Body of pancreas (tissue), 4 donors: ENCODE measurements at places on chromosomes 12 and 14.

DNA sequence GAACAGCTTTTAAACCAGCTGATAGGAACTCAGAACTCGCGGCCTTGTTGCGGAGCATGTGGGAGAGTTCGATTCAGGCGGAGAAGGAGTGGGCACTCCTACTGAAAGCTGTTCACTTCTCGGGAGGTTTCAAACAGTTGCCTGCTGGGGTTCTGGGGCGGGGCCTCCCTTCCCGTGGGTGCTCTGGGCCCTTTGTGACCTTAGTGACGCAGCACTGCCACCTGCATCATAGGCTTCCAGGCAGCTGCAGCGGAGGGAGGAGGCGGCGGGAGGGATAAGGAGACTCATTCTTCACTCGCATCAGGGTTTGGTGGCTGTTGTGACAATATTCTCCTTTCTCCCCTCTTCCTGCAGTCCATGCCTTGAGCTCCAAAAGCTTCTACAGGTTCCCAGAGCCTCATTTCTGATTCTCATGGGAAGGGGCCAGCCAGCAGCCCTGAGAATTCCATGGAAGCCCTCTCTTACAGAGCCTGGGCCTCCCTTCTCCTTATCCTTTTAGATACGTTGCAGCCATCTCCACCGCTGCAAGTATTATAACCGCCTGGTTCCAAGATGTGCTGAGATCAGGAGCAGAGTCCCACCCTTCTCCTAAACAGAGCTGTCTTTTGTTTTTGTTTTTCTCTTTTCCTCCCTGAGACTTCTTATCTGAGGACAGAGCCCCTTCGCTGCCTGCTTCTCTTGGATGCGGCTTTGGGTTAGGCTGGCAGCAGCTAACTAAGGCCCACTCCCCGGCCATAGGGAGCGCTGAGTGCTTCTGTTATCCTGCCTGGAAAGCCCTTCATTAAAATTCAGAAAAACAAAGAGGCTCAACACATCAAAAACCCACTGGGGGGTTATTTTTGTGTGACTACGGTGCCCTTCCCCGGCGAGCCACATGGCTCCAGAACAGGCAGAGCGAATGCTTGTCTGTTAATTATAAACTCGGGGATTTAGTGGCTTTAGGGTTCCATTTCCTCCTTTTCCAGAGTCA, 67.6 kb upstream of the GPATCH2L start:
- DNase-seq, result no peak

DNA sequence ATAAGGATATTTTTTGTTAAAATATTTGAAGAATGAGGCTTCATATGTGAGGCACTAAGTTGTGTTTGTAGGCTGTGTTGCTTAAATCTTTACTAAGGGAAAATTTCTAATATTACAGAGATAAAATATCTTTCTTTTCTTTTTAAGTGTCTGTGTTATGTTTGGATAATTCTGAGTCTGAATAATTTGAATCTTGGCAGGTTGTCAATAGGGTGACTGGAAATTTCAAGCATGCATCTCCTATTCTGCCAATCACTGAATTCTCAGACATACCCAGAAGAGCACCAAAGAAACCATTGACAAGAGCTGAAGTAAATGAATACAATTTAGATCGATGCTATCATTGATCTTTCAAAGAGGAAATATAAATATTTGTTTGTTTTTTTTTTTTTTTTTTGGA, 29.4 kb downstream of the TMPO start:
- DNase-seq, result no peak

- no peak for DNase-seq
Measured at GRCh38 chr12:20631711-20632110, 63.4 kb upstream of the SLCO1C1 start.

GRCh38 chr12:58757422-58757821, 162.9 kb downstream of the LRIG3 start:
- DNase-seq, result no peak

DNA sequence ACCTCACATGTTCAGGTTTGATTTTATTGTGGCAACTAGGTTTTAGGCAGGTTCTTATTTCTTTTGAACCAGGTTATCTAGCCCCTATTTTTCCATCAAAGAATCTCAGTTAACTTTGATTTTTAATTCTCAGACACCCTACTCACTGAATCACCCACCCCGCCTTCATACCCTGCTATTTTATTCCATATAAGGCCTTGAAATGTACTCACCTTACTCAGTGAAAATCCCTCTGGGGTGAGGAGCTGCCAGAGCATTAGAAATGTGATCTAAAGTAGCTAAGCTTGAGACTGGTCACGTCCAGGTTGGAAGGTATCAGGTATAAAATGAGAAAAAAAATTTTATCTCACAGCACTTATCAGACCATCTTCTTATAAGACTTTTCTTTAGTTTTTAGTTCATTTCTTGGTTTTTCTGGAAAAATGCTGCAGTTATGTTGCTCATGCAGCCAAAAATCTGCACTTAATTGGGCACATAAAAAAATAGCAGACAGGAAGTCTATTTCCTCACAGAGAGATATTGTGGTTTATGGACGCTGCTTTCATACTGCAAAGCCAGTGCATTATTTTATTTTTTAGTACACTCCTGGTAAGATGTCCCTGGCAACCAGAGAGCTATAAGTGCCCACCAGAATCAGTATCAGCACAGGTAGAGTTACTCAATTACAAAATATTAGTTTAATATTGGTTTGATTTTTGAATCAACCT, 101.5 kb upstream of the CCDC91 start:
- DNase-seq, result no peak

- DNase-seq, result no peak
Measured at GRCh38 chr12:120960657-120961056, 17.7 kb upstream of the HNF1A start.

- DNase-seq, result peak; percentile 91
Measured at GRCh38 chr12:47377414-47378221, 297.9 kb upstream of the AMIGO2 start.

DNA sequence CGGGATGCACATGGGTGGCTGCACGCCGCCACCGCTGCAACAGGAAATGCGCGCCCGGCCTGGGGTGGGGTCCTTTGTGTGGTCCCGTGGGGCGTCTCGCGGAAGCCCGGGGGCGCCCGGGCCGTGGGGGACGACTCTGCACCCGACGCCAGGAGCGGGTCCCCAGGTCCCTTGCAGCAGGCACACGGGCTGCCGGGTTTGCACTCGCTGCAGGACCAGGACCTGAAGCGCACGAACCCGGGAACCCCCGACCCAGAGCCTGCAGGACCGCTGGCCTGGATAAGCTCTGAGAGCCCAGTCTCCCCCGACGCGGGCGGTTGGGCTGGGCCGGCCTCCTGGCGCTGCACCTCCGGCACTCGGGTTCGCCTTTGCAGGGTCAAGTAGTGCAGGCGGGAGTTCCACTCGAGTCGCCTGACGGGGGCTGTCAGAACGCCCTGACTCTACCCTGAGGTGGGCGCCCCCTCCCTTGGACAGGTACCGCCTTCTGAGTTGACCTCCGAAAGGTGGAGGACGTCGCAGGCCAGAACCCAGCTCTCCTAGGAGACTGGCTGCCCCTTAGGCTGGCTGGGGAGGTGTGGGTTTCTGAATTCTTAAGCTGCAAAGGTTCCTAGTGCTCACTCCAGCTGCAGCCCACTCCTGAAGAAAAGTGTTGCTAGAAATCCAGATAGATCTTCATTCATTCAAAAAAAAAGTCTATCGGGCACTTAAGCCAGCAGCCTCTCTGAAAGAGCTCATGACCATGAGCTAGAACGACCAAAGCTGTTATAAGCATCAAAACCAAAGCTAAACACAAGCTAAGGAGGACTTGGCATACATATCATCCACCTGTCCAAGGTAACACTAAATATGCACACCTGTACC, 68.0 kb downstream of the RNF34 start:
- peak; percentile 42 for DNase-seq

GRCh38 chr14:90519262-90519920, 122.6 kb downstream of the CALM1 start:
- DNase-seq, result no peak

- no peak for DNase-seq
Measured at GRCh38 chr12:66052988-66053615, 77.4 kb downstream of the LLPH start.

DNA sequence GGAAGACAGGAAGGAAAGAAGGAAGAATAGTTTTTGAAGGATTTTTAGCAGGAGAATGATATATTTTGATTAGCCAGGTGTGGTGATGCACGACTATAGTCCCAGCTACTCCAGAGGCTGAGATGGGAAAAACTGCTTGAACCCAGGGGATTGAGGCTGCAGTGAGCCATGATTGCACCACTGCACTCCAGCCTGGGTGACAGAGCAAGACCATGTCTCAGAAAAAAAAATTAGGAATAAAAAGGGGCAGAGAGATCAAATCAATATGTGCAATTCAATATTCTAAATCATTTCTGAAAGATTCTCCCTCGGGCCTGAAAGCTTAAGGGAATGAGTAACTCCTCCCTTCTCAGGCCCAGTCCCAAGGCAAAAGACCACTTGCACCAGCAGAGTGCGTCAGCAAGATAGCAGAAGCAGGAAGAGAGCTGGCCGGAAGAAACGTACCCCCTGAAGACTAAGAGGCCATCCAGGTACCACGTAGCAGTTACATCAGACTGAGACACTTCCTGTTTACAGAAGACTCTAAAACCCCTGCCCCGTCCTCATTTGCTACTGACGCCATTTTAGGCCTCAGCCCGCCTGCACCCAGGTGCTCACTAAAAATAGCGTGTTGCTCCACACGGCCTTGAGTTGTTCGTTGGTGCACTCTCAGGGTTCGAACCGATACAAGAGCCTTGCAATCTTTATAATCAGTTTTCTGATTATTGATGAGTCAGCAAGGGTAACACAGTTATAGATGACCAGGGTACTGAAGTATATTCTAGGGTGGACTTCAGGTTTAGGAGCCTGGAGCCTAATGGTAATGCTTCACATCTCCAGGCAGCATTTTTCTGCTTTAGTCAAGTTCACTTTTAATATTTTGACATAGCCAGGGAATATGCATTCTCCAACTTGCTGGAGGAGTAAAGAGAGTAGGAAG, 57.7 kb upstream of the CSRP2 start:
- DNase-seq, result no peak

- peak; percentile 80 for DNase-seq
Measured at GRCh38 chr14:32939254-32940065, 781 bp downstream of the NPAS3 start.

DNA sequence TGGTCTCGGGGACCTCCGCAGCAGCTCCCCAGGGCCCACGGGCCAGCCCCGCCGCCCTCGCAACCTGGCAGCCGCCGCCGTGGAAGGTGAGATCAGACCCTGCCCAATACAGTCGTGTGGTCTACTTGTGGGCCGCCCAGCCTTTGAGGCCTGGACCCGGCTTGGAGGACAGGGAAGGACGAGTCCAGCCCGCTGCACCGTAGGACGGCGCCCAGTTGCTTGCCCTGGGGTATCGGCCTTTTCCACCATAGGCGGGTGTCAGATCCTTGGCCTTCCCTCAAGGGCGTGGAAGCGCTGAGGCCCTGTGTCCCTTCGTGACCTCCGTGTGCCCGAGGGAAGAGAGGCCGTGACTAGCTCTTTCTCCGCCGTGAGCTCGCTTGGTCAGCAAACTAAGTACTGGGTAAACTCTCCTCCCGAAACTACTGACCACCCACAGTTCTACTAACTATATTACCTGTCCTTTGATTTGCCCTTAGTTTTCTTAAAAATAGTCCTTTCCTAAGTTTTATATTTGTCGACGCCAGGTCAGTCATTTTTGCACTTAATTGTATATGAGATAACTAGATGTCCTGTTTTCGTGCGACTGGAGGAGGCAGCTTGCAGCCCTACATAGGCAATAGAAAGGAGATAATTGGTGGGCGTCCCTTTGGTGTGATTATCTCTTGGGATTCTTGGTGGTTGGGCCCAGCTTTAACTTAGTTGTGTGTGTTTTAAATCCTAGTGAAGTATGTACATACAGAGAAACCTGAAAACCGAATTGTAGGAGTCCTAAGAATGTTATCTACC, 757 bp downstream of the SLC25A3 start:
- DNase-seq, result peak; percentile 45
